ENCODE measurements at places on chromosomes 5 and 9.
A peak's percentile ranks its signal among the peaks of the same experiment; 100 is the strongest.

DNA sequence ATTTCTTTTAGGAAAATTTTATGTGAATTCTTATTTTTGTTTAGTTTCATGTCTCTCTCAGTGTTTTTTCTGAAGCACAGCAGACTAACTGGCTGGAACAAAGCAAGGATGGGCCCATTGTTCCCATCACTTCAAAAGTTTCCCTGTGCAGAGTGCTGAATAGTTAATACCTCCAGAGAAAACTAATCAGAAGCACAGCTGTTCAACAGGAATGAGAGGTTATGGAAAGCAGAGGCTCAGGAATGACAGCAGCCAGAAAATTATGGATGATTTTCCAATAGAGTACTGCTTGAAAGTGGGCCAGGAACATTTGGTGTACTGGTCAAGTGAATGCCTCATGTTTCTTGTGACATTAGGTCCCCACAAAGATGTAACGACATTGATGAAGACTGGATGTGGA lies 173.0 kb upstream of the TARS1 start:
- no peak for DNase-seq

DNA sequence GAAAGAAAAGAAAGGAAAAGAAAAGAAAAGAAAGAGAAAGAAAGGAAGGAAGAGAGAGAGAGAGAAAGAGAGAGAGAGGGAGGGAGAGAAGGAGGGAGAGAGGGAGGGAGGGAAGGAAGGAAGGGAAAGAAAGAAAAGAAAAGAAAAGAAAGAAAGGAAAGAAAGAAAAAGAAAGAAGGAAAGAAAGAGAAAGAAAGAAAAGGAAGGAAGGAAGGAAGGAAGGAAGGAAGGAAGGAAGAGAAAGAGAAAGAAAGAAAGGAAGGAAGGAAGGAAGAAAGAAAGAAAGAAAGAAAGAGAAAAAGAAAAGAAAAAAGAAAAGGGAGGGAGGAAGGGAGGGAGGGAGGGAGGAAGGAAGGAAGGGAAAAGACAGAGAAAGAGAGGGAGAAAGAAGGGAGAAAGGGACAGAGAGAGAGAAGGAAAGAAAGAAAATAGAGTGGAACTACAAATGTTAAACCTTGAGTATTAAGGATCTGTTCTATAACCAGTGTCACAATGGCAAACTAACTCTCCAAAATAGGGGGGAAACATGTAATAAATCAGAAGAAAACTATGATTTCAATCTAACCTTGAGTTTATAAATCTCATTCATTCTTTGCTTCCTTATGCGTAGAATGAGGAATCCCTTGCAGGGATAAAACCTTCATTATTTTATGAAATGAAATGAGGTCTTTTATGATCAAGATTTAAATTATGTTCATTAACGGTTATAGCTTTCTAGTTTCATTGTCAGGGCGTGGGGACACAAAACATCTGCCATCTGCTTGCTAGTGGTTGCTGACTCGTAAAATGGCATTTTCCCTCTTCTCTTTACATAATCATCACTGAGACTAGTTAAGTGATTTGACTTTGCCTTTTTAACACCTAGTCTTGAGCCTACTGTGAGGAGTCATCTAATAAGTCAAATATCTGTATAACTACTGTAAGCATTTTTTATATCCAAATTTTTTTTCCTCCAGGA lies 40.7 kb upstream of the RAD23B start:
- peak; percentile 28 for DNase-seq

- DNase-seq: no peak
These were observed 50.2 kb downstream of the MED10 start for GRCh38 chr5:6328173-6328572.

- no peak for DNase-seq
These were observed 50.0 kb upstream of the LRRTM2 start for GRCh38 chr5:138925090-138925635.

- DNase-seq: peak; percentile 78
These were observed 17.5 kb upstream of the ROPN1L start for GRCh38 chr5:10424124-10424731.

- no peak for DNase-seq
These were observed 25.8 kb downstream of the ECPAS start for GRCh38 chr9:111458139-111459009.

GRCh38 chr9:2758898-2759510 lies 41.7 kb downstream of the KCNV2 start:
- no peak for DNase-seq

GRCh38 chr5:144368556-144368955 lies 197.9 kb downstream of the KCTD16 start:
- peak; percentile 0 for DNase-seq

DNA sequence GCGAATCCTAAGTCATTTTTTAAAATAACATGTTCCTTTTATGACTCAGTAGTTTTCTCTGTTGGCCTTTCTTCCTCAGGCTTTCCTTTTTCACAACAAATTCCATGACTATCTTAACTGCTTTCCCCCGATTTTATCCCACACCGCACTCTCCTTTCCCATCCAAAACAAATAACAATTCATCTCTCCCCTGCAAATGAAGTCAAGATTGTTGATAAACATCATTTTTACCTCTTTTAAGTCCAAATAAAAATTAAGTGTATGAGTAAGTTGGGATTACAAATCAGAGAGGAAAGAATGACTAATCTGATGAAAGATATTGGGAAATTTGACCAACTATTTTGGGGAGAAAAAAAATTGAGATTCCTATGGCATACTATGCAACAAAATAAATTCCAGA lies 47.3 kb downstream of the SEC61B start:
- no peak for DNase-seq

DNA sequence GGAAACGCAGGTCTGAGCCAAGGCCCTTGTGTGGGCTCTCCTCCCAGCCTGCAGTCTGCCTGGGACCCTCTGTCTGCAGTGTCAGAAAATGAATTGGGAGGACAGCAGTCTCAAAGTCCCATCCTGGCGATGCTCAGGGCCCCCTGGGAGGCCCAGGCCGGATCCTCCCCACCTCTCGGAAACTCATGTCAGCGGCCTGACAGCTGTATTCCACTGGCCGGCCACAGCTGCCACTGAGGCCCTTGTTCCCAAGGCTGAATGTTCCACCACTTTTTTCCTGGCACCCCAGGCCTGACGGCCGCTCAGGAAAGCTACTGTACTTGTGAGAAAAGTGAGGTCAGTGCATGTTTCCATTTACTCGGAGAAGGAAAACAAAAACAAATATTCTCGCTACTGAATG lies 180.0 kb downstream of the FGF18 start:
- no peak for DNase-seq

DNA sequence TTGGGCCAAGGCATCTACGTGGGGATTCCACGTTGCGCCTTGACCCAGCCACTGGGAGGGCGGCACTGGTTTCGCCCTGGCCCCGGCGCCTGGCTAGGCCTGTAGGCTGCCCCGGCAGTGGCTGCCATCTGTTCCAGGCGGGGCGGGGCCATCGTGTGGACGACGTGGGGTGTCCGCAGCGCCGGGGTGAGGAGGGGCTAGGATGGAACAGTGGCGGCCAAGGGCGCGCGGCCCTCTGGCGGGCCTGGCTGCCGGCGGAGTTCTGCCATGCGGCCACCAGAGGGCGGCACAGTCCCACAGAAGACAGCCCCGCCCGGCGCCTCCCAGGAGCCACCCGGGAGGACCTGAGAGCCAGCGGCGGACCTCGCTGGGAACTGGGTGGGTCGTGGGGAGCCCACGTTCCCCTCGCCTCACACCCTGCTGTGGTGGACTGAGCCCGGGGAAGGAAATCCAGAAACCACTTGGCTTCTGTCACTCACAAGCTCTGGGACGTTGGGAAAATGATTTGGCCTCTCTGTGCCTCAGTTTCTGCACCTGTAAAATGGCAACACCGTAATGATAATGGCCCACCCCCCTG lies 22.6 kb upstream of the RAPGEF1 start:
- peak; percentile 35 for DNase-seq

DNA sequence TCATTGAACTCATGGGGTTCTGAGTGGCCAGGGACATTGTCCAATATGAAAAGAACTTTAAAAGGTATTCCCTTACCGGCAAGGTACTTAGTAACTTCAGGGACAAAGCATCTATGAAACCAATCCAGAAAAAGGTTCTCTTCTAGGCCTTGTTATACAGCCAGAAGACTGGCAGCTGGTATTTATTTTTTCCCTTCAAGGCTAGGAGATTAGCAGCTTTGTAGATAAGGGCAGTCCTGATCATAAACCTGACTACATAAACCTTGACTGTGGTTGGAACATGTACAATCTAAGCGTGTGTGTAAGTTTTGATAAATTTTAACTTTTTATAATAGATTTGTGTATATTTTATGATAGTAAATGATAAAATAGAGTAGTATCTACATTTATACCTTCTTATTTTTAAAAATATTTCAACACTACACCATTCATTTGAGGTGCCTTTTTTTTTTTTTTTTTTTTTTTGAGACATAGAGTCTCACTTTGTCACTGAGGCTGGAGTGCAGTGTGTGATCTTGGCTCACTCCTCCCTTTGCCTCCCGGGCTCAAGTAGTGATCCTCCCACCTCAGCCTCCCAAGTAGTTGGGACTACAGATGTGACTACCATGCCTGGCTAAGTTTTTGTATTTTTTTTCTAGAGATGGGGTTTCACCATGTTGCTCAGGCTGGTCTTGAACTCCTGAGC lies 24.5 kb downstream of the RANBP17 start:
- DNase-seq: no peak
